ENCODE measurements at places on chromosomes 13 and 19.

DNA sequence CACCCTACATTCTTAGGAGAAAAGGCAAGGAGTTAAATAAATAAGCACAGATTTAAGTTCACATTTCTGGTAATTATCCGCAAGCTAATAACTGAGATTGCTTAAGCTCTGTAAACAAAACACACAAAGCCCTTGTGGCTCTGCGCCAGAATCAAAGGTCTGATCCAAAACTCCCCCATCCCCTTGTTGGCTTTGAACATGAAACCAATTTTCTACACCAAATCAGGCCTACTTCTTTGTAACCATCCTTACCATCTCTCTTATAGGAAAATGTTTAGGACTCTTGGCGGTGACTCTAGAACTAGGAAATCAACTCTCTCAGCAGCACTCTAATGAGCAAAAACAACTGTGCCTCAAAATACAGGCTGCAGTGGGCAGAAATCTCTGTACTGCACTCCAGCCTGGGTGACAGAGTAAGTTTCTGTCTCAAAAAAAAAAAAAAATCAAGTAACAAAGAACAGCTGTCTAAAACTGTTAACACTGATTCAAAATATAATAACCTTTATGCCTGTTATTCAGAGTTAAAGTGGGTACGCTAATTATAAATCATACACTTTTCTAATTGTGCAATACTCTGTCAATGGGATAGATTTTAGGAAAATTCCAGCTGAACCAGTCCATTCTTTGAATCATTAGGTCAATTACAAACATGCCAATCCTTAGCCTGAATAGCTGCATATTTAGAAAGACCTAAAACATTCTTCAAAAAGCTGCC, 25.8 kb downstream of the ABCC4 start:
- peak; percentile 71 for DNase-seq

DNA sequence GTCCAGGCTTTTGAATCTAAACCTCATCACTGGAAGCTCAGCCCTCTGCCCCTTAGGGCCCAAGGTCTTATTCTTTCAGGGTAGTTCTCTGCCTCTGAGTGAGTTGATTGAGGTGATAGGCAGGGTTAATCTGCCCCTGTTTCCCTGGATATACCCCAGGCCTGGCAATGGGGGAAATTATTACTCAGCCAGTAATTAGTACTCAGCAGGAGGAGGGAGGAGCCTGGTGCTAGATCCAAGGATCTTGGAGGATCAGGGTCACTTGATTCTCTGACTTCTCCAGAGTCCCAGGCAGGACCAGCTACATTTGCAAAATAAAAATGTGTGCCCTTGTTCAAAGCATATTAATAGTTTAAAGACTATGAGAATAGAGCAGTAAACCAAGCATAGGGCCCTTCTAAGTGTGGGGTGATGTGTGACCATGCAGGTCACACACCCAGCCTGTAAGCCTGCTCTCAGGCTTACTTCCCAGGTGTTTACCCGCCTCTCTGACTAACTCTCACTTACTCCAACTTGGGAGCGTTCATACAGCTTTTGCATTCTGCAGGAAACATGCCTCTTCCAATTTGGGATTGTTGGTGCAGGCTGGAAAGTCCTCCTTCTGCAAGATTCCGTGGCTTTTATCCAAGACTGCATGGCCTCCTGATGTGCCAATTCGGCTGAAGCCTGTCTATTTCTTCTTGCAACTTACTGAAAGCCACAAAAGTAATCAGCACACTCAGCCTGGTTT, 7.9 kb upstream of the STK24 start:
- no peak for DNase-seq

GRCh38 chr19:47492137-47492533, 8.1 kb upstream of the KPTN start:
- no peak for DNase-seq

DNA sequence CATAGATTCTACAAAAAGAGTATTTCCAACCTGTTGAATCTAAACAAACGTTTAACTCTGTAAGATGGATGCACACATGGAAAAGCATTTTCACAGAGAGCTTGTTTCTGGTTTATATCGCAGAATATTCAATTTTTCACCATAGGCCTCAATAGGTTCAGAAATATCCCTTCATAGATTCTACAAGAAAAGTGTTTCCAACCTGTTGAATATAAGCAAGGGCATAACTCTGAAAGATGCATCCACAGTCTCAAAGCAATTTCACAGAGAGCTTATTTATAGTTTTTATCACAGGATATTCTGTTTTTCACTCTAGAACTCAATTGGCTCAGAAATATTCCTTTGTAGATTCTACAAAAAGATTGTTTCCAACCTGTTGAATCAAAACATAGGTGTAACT, 1483.6 kb downstream of the UQCRFS1 start:
- DNase-seq = no peak

DNA sequence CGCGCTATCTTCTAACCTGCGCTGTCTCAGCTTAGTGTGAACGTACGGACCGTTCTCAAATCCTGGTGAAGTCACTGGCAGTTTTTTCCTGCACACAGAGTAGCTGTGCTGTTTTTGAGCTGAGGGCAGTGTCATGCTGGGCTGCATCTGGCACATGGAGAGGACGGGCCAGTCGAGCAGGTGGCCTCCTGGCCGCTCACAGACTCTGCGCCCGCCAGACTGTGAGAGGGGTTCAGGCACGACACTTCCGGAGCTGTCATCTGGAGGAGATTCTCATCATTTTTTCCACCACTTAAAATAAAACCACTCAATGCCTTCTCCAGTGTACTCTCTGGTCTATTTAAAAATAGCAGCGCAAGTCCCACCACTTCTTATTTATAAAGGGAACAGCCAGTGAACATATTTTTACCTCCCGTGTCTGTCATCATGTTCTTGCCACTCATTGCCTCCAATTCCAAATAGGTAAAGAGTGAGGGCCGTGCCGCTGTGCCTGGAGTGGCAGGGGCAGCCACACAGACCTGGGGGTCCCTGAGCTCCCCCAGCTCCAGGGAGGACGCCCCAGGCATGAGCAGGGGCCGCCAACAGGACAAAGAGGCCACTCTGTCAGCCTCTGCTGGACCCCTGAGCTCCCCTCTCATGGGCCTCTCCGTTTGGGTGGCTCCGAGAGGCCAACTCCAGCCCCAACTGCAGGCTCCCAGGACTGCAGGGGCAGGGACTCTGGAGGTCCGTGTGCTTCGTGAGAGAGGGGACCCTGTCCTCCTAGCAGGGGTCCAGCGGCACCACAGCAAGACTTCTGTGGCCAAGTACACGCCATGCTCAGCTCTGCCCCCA, 36.9 kb upstream of the GRTP1 start:
- DNase-seq = no peak

GRCh38 chr13:49908637-49909036, 27.5 kb downstream of the SPRYD7 start:
- no peak for DNase-seq

DNA sequence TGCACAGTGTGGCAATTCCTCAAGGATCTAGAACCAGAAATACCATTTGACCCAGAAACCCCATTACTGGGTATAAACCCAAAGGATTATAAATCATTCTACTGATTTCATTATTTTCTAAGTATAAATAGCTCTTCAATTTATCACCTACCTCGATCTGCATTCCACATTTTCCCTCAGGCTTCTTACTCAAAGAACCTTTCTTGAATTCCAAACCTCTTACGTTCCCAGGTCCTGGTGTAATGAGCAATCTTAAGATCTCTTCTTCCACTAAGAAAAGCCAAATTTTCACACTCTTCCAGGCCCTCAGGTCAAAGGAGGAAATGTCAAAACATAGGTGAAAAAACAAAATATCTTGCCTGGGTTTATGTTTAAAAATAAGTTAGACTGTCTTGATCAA, 237.3 kb upstream of the GPC6 start:
- no peak for DNase-seq

- no peak for DNase-seq
Measured at GRCh38 chr13:51644654-51645053, 60.4 kb downstream of the WDFY2 start.

GRCh38 chr13:75744127-75744526, 108.0 kb downstream of the LMO7 start:
- DNase-seq = no peak

GRCh38 chr13:40790154-40790616, 774 bp downstream of the SLC25A15 start:
- no peak for DNase-seq

DNA sequence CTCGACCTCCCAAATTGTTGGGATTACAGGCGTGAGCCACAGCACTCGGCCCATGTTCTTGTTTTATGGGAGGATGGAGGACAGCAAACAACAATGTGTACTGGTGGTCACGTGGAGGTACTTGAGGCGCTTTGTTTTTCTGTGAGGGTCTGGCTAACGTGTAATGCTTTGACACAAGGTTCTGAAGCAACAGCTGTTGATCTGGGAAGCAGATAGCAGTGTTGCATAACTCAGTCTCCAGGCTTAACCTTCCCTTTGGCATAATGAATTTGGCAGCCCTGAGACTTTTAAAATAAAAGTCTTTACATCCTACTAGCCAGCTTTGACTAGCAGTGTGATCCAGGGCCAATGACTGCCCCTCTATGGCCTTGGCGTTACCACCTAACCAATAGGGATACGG, 6.9 kb upstream of the ZNF580 start:
- DNase-seq = no peak

- no peak for DNase-seq
Measured at GRCh38 chr13:27053902-27054595, 117.6 kb downstream of the USP12 start.

DNA sequence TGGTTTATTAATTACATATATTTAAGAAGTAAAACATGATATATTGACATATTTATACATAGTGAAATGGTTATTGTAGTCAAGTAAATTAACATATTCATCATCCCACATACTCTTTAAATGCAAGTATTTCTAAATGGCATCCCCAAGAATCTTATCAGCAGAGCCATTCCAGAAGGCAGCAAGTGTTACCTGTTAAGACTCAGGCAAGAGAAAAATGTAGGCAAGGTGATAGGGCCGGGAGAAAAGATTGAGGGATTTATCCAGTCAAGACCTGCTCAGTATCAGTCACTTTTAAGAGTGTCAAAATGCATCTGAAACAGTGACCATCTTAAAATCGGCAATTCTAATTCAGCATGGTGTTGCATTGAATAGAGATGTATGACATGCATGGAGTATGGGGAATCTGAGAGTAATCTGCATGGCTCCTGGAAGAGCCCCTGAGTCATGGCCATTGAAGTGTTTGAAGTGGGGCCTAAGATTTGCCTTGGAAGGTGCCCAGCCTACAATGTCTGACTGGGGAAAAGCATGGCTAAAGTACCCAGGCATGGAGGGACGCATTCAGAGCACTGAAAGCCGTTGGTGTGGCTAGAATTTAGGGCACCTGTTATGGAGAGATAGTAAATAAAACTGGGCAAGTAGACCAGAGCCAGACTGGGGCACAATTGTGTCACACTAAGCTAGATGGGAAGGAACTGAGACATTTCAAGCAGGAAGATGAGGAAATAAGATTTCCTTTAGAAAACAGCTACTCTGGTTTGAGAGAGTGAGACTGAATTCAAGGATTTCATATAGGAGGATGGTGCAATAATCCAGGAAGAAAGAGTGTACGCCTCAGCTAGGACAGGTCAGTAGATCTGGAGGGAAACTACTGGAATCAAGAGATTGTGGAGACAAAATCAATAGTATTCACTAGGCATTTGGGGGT, 25.0 kb upstream of the C1QTNF9B start:
- DNase-seq = no peak

DNA sequence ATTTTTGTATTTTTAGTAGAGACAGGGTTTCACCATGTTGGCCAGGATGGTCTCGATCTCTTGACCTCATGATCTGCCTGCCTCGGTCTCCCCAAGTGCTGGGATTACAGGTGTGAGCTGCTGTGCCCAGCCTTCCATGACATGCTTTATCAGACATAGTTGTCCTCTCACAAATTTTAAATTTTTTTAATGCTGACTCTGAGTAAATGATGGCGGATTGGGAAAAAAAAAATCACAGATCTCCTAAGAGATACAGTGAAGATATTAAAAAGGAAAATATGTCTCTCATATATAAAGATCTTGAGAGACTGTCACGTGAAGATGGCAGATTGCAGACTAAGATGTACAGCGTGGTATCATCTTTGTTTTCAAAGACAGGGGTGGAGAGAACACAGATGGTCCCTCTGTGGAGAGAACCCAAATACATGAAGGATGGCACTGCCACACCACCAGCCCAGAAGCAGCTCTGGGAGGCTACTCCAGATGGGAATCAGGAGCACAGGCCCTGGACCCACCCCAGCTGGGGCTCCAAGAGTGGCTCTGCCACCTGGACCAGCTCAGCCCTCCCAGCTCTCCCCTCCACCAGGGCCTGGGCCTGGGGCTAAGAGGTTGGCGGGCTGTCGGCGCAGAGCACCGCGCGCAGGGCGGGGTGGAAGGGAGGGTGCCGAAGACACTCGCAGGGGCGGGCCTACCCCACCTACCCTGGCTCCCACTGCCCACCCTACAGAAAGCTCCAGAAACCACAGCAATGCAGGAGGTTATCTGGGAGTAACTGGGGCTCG, 20.0 kb upstream of the CCNP start:
- no peak for DNase-seq

- no peak for DNase-seq
Measured at GRCh38 chr13:114152285-114152645, 19.8 kb upstream of the RASA3 start.

- no peak for DNase-seq
Measured at GRCh38 chr13:77459592-77459991, 75.9 kb upstream of the SCEL start.

- no peak for DNase-seq
Measured at GRCh38 chr13:100387416-100387815, 201.2 kb downstream of the GGACT start.

- DNase-seq = no peak
Measured at GRCh38 chr19:51421229-51422052, 4.0 kb upstream of the SIGLEC10 start.

GRCh38 chr19:7923295-7924191, 2.4 kb downstream of the CTXN1 start:
- no peak for DNase-seq

- DNase-seq = no peak
Measured at GRCh38 chr13:68490594-68490993, 1260.5 kb upstream of the PCDH9 start.

DNA sequence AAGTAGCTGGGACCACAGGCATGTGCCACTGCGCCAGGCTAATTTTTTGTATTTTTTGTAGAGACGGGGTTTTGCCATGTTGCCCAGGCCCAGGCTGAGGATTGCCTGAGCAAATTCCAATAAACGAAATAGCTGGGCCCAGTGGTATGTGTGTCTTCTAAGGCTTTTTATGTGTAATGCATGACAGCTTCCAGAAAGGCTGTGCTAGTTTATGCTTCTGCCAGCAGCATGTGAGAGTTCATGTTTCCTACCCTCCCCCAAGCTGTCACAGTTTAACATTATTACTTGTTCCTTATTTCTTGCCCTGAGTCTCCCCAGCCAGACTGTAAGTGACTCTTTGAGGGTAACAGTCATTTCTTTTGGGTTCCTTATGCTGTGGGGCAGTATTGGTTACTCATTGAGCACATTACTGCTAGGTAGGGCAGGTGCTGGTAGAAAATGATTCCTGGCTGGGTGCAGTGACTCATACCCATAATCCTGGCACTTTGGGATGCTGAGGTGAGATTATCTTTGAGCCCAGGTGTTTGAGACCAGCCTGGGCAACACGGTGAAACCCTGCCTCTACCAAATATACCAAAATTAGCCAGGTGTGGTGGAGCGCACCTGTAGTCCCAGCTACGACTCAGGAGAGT, 13.6 kb downstream of the GPATCH1 start:
- DNase-seq = no peak

GRCh38 chr19:52398081-52398441, 412 bp downstream of the ZNF528 start:
- DNase-seq = no peak

Measured in COR-L47 (cell line).